ENCODE measurements at places on chromosomes 2 and 18.

DNA sequence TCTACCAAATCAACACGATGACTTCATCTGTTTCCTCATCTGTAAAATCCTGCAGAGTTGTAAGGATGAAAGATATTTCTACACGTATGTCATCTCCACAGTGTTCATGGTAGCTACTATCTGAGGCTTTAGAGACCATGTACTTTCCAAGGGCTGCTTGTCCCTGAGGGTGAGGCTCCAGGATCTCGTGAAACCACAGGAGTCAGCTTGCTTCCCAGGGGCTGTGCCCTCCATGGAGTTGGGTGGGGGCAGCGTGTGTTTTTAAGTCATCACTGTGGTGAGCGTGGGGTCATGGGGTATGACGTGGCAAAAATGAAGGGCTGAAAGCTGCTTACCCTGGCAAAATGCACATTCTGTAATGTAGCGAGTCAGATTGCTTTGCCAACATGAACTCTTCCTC is 81.6 kb downstream of the ASAP2 start:
- DNase-seq = no peak

- no peak for DNase-seq
Measured at GRCh38 chr2:15260835-15261234, 300.3 kb downstream of the NBAS start.

- no peak for DNase-seq
Measured at GRCh38 chr2:127852388-127852787, 5.6 kb downstream of the POLR2D start.

- DNase-seq = no peak
Measured at GRCh38 chr18:23972453-23972852, 42.1 kb upstream of the TTC39C start.

GRCh38 chr2:46360303-46360702 is 63.1 kb downstream of the EPAS1 start:
- no peak for DNase-seq

DNA sequence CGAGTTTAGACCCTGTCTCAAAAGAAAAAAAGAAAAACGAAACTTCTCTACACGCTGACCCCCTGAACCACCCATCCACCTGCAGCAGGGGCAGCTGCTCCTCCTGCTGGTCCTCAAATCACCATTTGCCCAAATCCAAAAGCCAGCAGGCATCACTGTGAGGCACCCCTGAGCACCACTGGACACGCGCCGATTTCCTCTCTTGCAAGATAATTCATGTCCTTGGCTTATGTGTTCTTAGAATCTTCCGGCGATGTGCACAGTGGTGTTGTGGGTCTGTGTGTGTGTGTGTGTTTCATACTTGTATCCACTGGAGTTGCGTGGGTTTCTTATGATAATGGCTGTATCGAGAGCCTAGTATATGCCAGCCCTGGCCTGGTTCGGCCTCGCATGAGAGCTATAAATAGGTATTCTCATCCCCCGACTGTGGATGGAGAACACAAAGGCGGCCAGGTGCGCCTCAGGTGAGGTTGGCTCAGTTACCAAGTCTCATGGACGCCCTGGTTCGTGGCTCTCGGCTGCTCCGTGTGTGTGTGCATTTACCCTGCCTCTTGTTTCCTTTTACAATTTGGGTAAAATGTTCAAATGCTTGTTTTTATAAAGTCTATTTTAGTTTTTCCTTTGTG is 235.5 kb downstream of the HDAC4 start:
- no peak for DNase-seq

All from ELF-1 (cell line).